Activated naive CD8-positive, alpha-beta T cell treated with anti-CD3 and anti-CD28 coated beads, Interleukin-2, amount 10 ng/mL, durations not matched to agents 7 days and 5 days (primary cell): ENCODE measurements at places on chromosomes 2 and 18.

DNA sequence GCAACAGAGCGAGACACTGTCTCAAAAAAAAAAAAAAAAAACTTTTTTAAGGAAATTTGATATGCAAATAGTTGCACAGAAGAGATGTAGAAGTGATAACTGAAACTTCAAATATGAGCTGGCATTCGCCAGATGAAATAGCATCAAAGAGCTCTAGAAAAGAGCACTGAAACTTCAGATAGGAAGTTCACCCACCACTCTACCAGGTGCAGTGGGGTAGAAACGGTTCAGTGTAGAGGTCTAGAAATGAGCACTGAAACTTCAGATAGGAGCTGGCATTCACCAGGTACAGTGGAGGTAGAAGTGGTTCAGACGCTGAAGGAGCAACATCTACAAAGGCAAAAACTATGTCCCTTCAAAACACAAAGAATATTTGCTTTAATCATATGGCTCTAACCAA, 9.0 kb upstream of the ONECUT2 start:
- no peak overlapping the region for H3K27ac ChIP-seq
- H3K4me3 ChIP-seq: no peak overlapping the region
- peaks cover 3% of the 10 kb centered on the region for H3K4me1 ChIP-seq
- no peak for DNase-seq
- H3K27me3 ChIP-seq: peaks cover 69% of the 10 kb centered on the region

DNA sequence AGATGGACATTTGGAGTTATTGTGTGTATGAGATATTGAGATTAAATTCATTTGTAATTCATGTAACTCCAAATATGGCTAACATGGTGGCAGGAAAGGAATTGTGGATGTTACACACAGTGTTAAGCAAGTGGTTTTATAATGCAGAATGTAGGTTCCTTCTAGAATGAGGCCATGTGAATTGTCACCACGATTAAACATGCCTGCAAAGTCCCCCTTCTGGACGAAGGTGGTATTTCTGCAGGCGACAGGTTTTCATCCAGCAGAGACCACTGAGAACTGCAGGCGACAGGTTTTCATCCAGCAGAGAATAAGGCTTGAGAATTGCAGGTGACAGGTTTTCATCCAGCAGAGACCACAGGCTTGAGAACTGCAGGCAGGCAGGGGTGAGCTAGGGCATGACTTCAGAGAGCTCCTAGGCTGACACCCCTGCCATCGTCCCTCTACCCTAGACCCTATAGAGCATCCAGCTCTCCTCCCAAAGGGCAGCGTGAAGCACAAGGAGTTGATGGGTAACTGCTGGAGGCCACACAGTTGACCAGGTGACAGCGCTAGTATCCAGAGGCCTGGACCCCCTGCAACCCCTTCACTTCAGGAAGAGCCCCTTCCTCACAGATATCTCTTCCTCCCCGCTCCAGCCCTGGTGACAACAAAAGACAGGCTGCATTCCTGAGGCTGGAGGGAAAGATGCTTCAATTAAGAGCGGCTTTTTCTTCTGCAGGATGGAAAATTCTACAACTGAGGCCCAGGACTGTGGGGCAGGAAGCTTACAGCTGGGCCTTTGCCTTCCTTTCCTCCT, 175.8 kb downstream of the LOXHD1 start:
- H3K4me3 ChIP-seq: no peak overlapping the region
- no peak overlapping the region for H3K27ac ChIP-seq
- peaks cover 19% of the 10 kb centered on the region for H3K27me3 ChIP-seq

GRCh38 chr2:241752253-241752652, 17.8 kb downstream of the D2HGDH start:
- DNase-seq: no peak
- no peak overlapping the region for H3K27ac ChIP-seq
- H3K4me1 ChIP-seq: peaks cover under 1% of the 10 kb centered on the region
- H3K4me3 ChIP-seq: no peak overlapping the region

DNA sequence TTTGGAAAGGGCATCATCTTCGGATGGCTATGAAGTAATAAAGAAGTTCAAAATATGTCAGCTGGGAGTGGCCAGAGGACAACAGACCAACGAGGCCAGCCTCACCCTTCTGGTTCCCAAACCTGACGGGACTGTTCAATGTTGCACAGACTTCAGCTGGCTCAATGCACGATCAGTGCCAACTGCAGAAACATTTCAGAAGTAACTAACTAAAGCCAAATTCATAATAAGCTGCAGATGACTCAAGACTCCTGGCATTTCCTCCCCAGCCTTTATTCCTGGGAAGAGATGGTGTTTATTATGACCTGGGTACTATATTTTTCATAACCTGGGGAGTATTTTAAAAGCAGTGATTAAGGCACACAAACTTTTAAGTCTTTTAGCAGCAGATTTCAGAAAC, 3.8 kb upstream of the ATP6V1C2 start:
- H3K27ac ChIP-seq: no peak overlapping the region
- DNase-seq: no peak
- peaks cover 72% of the 10 kb centered on the region for H3K27me3 ChIP-seq
- no peaks in the 10 kb centered on the region for H3K36me3 ChIP-seq
- peaks cover 4% of the 10 kb centered on the region for H3K4me1 ChIP-seq

DNA sequence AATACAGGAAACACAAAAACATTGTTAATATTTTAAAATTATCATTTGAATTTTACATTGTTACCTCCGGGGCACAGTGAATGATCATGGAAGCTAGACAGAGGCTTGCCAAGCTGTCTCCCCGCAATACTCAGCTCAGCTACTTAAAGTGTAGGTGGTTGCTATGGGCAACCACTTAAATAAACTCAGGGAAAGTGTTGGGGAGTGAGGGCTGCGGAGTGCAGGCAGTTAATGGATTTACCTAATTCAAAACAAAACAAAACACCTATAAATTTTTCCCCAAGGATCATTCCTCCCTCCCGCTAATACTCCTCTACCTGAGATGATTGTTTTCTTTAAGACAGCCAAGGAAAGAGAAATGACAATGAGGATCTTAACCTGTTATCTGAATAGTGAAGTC, 349.5 kb downstream of the TGIF1 start:
- H3K36me3 ChIP-seq: no peaks in the 10 kb centered on the region
- H3K4me1 ChIP-seq: no peaks in the 10 kb centered on the region
- H3K27ac ChIP-seq: no peak overlapping the region

GRCh38 chr2:141062031-141062430, 1068.8 kb downstream of the LRP1B start:
- H3K27me3 ChIP-seq: no peaks in the 10 kb centered on the region
- no peaks in the 10 kb centered on the region for H3K36me3 ChIP-seq
- no peak for DNase-seq

DNA sequence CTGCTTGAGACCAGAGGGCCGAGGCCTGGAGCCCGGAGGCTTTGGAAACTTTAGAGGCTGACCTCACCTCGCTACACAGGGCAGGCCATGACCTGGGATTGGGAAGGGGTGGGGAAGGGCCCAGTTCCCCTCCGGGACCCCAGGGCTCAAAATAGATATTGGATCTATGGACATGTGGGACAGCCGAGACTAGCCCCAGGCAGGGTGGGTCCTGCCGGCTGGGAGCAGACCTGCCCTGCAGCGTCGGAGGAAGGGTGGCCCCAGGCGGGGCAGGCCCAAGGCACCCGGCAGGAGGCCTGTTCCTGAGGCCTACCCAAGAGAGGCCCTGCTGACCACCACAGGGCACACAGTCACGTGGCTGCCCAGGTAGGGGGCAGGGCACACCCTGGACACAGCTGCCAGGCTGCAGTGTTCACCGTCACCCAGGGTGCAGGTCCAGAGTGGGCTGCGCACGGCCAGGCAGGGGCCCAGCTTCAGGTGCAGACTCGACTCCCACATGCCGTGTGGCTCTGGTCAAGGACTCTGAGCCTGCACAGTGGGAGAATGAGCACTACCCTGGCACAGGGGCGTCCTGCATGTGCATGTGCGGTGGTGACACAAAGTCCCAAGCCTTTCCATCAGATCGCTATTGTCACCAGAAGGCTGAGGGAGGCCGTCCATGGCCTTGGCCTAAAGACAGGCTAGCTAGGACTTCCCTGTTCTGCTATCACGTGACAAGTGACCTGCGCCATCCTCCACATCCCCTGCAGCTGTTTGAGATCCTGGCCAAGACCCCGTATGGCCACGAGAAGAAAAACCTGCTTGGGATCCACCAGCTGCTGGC, 13.2 kb downstream of the ANO7 start:
- no peak overlapping the region for H3K4me3 ChIP-seq
- no peaks in the 10 kb centered on the region for H3K4me1 ChIP-seq
- H3K27ac ChIP-seq: no peak overlapping the region
- no peaks in the 10 kb centered on the region for H3K36me3 ChIP-seq
- H3K27me3 ChIP-seq: no peaks in the 10 kb centered on the region

DNA sequence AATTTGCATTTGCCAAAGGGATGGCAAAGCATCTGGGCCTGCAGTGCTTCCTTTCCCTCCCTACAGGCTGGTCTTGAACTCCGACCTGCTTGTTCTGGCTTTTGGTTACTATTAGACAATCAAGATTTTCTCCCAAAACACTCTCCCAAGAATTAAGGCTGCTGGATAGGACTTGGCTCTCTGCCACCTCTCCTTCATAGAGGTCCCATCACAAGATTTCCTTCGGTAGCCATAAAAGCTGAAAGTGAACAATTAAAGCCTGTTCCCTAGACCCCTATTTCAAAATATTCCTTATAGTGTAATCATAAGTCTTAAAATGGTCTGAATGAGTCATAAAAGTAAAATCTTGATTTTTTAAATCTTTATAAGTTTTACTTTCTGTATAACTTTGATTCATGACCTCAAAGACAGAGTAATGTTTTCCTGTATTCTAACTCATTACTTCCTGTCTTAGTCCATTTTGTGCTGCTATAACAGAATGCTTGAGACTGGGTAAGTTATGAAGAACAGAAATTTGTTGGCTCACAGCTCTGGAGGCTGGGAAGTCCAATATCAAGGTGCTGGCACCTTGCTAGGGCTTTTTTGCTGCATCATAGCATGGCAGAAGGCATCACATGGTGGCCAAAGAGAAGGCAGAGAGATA, 37.8 kb upstream of the TNP1 start:
- H3K27me3 ChIP-seq: peaks cover 2% of the 10 kb centered on the region
- H3K27ac ChIP-seq: peak overlapping the region; percentile 85
- H3K4me3 ChIP-seq: no peak overlapping the region
- peaks cover 9% of the 10 kb centered on the region for H3K4me1 ChIP-seq
- peaks cover 23% of the 10 kb centered on the region for H3K36me3 ChIP-seq

- H3K36me3 ChIP-seq: no peaks in the 10 kb centered on the region
- peak; percentile 39 for DNase-seq
- no peak overlapping the region for H3K27ac ChIP-seq
- no peaks in the 10 kb centered on the region for H3K4me1 ChIP-seq
- no peak overlapping the region for H3K4me3 ChIP-seq
Observed at GRCh38 chr18:37322492-37323035, 243.0 kb downstream of the CELF4 start.

DNA sequence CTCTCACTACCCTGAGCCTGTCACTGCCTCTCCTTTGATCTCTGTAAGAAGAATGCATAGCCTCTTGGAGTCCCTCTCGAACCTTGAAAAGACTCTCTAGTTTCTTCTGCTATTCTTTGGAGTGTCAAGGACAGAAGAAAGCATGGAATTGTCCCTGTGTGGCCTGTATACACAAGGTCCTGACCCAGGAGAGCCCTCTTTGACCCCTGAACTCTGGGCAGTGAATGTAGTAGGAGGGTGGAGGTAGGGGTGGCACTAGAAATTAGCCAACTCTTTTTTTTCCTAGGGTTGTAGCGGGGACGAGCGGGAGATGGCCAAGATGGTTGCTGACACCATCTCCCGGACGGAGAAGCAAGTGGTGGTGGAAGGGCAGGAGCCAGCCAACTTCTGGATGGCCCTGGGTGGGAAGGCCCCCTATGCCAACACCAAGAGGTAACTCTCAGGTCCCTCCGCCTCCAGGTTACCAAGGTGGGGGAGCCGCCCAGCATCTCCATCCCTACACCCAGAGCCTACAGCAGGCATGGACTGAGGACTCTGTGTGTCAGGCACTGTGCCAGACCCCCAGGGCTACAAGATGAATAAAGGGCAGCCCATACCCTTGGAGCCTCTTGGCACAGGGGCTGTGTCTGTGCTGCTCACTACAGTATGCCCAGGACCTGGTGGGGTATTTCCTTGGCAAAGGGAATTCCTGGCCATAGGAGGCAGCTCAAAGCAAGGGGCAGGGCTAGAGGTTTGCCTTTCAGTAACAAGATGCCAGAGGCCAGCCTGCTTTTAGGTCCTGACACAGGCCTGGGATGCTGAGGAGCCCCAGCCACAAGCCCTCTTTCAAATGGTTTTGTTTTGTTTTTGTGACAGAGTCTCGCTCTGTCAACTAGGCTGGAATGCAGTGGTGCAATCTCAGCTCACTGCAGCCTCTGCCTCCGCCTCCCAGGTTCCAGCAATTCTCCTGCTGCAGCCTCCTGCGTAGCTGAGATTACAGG, 16.4 kb downstream of the VIL1 start:
- peaks cover 4% of the 10 kb centered on the region for H3K27me3 ChIP-seq
- no peaks in the 10 kb centered on the region for H3K36me3 ChIP-seq
- DNase-seq: no peak

DNA sequence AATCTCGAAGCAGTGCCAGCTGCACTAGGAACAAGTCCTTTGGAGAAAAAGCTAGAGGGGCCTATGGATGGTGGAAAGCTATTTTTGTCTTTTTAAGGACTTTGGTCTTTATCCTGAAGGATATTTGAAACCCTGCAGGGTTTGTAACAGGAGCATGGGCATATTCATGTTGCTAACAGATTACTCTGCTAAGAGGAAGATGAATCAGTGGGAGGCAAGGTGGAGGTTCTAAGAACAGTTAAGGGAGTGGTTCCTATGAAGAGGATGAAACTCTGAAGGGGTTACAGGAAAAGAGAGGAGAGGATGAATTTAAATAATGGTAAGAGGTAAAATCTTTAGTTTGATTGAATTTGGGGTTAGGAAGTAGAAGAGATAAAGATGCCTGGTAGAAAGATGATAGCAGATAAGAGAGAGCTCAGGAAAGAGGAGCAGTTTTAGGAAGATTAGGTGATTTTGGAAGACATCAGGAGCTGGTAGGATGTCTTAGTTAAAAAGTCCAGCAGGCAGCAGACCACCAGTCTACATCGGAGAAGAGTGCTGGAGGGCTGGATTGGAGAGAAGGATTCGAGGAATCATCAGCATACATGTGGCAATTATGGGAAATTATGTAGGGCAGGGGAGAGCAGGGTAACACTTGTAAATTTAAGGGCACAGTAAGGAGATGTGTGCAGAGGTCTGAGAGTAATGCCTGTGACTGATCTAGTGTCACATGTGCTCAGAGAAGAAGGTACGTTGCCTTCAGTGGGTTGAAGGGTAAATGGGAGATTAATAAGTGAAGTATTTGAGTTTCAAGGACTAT, 39.3 kb upstream of the C1GALT1C1L start:
- H3K27me3 ChIP-seq: peaks cover 10% of the 10 kb centered on the region
- no peaks in the 10 kb centered on the region for H3K36me3 ChIP-seq
- H3K27ac ChIP-seq: no peak overlapping the region

GRCh38 chr2:223860809-223861738, 23.7 kb upstream of the AP1S3 start:
- no peak overlapping the region for H3K4me3 ChIP-seq
- H3K27me3 ChIP-seq: no peaks in the 10 kb centered on the region
- peaks cover 11% of the 10 kb centered on the region for H3K36me3 ChIP-seq
- H3K4me1 ChIP-seq: peaks cover 21% of the 10 kb centered on the region

GRCh38 chr18:57806978-57807285, 3.8 kb upstream of the ATP8B1 start:
- no peak overlapping the region for H3K4me3 ChIP-seq
- peaks cover 62% of the 10 kb centered on the region for H3K27me3 ChIP-seq
- peaks cover 4% of the 10 kb centered on the region for H3K4me1 ChIP-seq
- no peak for DNase-seq
- no peaks in the 10 kb centered on the region for H3K36me3 ChIP-seq
